ENCODE measurements at places on chromosomes 12 and 14. TPM values are rescaled to one million over a fixed set of nuclear protein-coding genes. Genes with fewer than 3 reads are reported as not detected.
A peak's percentile ranks its signal among the peaks of the same experiment; 100 is the strongest.

DNA sequence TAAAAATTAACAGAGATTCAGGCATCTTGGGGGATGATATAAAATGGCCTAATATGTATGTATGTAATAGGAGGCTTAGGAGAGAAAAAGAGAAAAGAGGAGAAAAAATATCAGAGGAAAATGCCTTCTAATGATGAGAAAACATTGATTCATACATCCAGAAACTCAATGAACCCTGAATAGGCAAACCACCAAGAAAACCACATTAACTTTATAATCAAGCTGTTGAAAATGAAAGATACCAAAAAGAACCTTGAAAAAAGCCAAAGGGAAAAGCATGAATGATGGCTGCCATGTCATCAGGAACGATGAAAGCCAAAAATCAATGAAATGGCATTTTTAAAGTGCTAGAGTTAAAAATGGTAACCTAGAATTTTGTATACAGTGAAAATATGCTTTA lies 180.2 kb downstream of the EPS8 start:
- DNase-seq = no peak

DNA sequence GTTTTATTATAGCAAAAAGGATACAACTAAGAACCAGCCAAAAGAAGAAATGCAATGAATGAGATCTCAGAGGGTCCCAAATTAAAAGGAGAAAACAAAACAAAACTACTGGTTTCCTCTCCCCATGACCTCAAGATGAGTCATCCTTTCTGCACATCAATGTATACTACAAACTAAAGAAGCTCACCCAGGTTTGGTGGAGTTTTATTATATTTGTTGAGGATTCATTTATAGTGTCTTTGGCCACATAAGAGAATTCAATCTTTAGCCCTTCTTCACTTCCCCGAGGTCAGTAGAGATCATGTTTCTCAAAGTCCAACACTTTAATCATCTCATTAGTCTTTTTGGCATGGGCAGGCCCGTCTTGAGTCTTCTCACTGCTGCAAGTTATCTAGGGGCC lies 210.6 kb downstream of the SLC6A15 start:
- DNase-seq = no peak

DNA sequence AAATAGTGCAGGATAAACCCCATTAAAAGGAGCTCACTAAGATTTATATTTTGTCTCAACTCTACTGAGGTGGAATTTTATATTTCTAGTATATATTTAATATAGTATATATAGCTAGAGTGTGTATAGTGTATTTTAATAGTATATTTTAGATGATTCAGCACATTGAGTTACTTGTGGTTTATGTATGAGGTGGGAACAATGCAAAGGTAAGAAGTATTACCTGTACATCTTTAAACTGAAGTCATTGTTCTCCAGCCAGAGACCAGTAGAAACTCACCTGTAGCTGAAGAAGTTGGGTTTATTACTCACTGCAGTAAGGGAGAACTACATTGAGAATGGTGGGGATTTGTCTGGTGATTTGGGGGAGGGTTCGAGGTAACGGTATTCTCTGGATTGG lies 15.9 kb downstream of the ETNK1 start:
- no peak for DNase-seq

DNA sequence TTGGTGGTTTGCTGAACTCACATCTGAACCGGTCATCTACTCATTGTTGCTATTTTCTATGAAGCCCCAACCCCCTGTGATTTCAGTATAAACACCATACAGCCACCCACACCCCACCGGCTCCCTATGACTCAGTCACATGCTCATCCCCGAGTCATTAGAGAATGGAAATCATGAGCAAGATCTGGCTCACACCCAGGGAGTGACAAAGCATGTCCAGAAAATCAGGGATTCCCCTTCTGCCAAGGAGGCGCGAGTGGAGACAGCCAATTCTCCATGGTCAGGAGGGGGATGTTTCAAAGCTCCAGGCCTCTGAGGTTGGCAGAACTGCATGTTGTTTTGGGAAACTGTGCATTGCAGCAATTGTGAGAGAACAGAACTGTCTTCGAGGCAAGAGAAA lies 657.5 kb upstream of the TBX3 start:
- peak; percentile 85 for DNase-seq

DNA sequence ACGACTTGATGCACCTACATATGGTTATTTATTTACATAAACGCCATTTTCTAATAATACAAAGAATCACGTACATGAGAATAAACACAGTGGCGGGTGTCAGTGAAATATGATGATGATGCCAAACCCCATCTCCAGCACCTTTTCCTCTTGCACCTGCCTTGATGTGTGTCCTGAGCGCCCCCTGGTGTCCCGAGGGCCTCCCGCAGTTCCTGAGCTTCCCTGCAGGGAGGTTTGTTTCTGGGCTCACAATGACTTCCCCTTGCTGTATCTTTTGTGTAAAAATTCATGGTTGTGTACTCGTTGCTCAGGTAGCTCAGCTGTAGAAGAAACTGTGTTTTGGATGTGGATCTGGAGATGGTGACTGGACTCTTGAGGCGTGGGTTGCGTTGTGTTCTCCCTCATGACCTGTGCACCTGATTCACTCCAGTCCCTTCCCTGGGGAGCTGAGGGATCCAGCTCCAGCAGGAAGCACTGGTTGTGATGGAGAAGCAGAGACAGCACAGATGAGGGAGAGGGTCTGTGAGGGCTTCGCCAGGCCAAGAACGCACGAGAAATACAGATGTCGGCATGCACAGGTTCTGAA lies 1037.8 kb downstream of the TMEM121 start:
- peak; percentile 21 for DNase-seq

Gene ACOT6
- total RNA-seq = not detected

GRCh38 chr12:122888232-122888752 lies 7.6 kb downstream of the VPS37B start:
- DNase-seq = no peak

GRCh38 chr12:14010989-14011388 lies 29.6 kb upstream of the GRIN2B start:
- no peak for DNase-seq

DNA sequence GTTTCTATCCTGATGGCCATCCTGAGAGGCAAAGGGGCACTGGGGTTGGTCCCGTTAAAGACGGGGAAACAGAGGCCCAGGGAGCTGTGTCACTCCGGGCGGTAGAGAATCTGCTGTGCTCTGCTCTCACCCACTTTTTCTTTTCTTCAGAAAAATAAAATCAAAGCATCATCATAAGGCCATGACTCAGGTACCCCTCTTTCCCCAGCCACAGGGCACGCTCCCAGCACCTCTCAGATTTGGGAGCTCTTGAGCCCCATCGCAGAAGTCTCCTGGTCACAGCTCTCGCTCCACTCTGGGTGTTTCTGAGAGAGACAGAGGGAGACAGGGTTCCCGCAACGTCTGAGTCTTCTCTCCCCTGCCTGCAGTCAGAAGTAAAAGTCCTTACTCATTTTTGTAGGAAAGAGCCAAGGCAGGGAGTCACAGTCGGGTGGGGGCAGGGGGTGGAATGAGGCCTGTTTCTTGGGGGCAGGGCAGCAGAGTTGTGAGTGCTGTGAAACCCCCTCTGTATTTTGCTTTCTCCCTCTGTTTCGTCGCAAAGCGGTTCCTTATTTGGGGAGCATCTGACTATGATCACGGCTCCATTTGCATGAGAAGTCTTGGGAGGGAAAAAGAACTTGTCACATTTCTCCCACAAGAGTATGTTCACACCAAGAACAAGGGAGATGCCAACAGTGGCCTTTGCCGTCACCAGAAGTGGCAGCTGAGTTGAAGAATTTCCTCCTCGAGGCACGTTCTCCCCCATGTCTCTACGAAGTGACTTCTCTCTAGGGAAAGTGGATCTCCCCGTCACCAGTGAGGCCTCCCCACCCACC lies 139.0 kb downstream of the BCL11B start:
- no peak for DNase-seq

GRCh38 chr14:104250175-104250574 lies 111.8 kb downstream of the KIF26A start:
- DNase-seq = no peak

DNA sequence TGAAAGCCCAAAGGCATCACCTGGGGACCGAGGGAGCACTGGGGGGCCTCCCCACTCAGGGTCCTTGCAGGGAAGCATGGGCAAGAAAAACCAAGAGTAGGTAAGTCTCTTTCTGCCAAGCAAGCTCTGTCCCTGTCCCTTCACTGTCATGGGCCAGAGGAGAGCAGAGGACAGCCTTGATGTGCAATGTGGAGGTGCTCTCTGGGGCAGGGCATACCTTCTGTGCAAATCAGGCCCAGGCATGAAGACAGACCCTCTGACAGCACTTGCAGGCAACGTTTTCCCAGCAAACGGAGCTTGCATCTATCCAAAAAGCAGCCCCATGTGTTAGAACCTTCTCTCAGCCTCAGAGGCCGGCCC lies 192.5 kb upstream of the PWP1 start:
- no peak for DNase-seq
